ENCODE measurements at places on chromosomes 5 and 9. TPM values are rescaled to one million over a fixed set of nuclear protein-coding genes. Genes with fewer than 3 reads are reported as not detected.

DNA sequence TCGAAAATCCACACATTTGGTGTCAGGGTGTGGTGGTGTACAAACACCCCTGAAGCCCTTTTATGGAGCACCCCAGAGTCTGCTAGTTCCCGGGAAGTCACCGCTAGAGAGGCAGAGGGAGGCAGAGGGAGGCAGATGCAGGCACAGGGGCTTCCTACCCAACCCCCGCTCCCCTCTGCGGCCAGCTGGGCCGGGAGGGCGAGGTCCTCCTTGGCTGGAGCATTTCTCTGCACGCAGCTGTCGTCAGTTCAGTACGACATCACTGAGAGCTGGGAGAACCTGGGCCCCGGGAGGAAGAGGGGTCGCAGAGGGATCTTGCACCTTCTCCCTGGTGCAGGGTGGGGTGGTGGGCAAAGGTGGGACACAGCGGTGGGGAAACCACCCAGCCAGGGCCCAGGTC lies 15.8 kb upstream of the UBAC1 start:
- no peak for DNase-seq

GRCh38 chr9:106896695-106897094 lies 33.7 kb downstream of the ZNF462 start:
- DNase-seq, result no peak

GRCh38 chr9:137679249-137679648 lies 60.4 kb downstream of the EHMT1 start:
- no peak for DNase-seq

GRCh38 chr5:23994581-23995370 lies 487.4 kb downstream of the PRDM9 start:
- no peak for DNase-seq

GRCh38 chr9:124410321-124410913 lies 4.8 kb downstream of the PSMB7 start:
- no peak for DNase-seq

- no peak for DNase-seq
Measured at GRCh38 chr9:109467936-109468335, 30.2 kb downstream of the PTPN3 start.

- no peak for DNase-seq
Measured at GRCh38 chr5:133930813-133931090, 37.7 kb downstream of the C5orf15 start.

EQTN gene
- total RNA-seq, result not detected

ADAMTS19 gene
- not detected for total RNA-seq

PGM5 gene
- not detected for total RNA-seq

HDAC3 gene
- 70.7 TPM for total RNA-seq

PCSK1 gene
- total RNA-seq, result not detected

All from activated naive CD4-positive, alpha-beta T cell treated with anti-CD3 and anti-CD28 coated beads, Interleukin-2, amount 50 U/mL, for 72 hours (primary cell).